ENCODE measurements at places on chromosomes 12 and 14.

DNA sequence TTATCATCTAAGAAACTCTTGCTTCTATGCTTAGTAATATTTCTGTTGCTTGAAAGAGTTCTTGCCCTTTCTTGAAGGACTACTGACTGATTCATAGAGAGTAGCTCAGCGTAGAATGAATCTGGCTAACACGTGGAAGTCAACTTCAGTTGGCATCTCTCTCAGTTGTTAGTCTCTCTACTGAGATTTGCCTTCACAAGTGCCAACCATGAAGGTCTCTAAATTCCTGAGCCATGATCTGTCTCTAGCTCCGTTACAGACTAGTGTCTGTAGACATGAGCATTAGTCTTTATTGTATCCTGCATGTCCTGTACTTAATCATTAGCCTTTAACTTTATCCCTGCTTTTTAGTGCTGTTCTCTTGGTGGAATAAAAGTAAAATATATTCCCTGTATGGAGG is 19.1 kb upstream of the ALX1 start:
- no peak for DNase-seq

DNA sequence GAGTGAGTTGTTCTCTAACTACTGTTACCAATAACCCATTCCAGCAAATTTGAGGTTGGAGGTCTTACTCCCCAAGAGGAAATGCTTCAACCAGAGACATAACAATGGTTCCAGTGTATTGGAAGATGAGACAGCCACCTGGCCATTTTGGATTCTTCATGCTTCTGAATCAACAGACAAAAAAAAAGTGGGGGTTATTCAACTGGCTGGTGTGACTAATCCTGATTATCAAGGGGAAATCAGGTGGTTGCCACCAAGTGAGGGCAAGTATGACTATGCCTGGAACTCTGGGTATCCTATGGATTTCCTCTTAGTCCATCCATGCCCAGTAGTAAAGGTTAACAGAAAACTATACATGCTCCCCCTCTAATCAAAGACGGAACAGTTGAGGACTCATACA is 29.9 kb upstream of the ZNF641 start:
- DNase-seq = no peak

DNA sequence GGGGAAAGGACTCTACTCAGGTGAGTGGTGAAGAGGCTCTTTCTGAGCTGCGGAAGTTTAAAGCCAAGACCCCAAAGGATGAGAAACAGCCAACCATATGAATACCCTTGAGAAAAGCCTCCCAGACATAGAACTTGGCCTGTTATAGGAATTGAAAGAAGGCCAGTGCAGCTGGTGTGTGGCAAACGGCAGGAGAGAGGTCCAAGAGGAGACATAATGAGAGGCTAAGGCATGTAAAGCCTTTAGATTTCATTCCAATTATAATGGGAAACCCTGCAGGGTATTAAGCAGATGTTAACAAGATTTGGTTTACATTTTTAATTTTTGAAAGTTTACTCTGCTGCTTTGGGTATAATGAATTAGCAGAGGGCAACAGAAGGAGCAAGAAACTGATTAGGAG is 552.1 kb upstream of the FBXO33 start:
- DNase-seq = no peak

DNA sequence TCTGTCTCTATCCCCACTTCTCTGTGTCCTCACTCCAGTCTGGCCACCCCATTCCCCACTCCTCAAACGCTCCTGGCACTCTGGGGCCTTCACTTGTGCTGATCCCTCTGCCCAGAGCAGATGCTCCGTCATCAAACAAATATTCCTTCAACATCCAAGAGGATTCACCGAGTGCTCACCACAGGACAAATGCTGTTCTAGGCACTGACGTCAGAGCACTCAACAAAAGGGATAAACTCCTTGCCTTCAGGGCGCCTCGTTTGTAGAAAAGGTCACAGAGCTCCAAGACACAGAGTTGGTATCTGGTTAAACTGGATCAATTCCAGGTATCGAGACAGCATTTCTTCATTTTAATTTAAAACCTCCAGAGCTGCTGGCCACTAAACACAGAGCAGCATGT is 35.3 kb downstream of the PSMC1 start:
- no peak for DNase-seq

GRCh38 chr12:39145175-39145999 is 240.0 kb upstream of the CPNE8 start:
- DNase-seq = no peak

- DNase-seq = no peak
Measured at GRCh38 chr12:53506450-53506785, 866 bp downstream of the NPFF start.

DNA sequence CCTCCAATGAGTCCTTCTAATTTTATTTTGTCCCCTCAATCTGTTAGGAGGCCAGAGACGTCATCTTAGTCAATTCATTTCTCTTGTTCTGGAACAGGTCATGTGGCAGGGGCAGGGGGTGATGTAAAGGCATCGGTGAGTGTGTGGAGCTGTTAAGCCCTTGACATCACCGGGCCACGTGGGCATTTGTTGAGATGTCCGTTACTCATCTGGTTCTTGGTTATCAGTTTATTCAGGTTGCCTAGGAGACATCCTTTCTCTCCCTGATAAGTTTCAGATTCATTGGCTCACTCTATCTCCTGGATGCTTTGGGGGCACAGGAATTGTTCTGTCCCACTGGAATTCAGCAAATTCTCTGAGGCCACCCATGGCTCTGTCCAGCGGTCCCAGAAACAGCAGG is 33.6 kb upstream of the SEL1L start:
- DNase-seq = no peak

DNA sequence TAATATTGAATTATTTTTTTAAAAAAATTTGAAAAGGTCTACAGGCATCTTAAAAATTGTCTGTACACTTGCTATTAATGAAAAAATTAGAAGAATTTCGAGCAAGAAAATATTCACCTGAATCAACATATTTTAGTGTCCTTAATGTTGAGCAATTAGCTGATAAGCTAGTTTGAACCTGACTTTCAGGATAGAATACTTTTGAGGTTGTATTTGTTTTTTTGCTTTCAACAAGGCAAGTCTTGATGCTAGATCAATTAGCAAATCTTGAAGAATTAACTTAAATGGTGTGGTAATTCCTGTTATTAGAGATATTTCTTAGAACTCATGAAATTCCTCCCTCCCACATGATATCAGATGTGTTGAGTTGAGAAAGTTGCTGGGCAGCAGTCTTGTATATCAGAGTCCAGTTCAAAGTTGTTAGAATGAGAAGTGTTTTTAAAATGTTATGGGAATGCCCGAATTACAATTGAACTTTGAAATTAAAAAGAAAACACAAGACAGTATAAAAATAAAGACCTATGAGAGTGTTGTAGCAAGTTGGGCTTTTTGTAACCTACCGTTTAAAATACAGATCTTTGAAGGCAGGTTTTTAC is 119.2 kb downstream of the TRMT5 start:
- no peak for DNase-seq

- no peak for DNase-seq
Measured at GRCh38 chr14:98130691-98131090, 1141.3 kb downstream of the BCL11B start.

- peak; percentile 55 for DNase-seq
Measured at GRCh38 chr12:108616941-108617858, 16.5 kb downstream of the SELPLG start.

DNA sequence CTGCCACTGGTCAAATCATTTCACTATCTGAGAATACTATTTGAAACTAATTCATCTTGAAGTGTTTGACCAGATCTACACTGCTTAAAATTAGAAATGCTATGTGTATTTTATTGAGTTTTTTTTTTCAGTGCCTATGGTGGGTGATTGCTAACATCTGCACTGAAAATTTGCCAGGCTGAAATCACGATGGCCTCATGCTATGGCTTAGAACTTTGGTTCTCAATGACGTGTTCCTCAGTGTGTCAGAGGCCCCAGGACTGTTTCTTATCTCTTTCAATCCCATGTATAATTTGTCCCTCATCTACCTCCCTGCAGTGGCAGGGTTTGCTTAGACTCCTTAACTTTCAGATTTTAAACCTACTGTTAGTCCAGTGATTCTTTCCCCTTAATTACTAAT is 36.2 kb upstream of the NKX2-8 start:
- no peak for DNase-seq

DNA sequence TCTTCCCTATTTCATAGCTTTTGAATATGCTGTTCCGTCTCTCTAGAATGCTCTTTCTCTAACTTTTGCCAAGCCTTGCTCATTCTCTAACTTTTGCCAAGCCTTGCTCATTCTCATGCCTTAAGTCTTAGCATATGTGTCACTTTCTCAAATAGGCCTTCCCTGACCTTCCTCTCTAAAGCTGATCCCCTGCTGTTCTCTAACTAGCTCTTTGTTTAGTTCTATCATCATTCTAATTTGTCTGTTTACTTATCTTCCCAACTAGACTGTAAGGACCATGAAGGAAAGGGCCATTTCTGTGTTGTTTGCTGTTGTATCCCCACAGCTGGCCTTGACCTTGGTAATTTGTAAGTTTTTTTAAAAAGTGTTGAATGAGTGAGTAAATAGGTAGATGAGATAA is 71.1 kb downstream of the ZNF641 start:
- DNase-seq = no peak

Data from stimulated activated CD4-positive, alpha-beta T cell treated with anti-CD3 and anti-CD28 coated beads, Interleukin-1b, Interleukin-23, amount 100 ng/mL, for 1 hour (primary cell).